ENCODE measurements at places on chromosomes 7 and 10.

DNA sequence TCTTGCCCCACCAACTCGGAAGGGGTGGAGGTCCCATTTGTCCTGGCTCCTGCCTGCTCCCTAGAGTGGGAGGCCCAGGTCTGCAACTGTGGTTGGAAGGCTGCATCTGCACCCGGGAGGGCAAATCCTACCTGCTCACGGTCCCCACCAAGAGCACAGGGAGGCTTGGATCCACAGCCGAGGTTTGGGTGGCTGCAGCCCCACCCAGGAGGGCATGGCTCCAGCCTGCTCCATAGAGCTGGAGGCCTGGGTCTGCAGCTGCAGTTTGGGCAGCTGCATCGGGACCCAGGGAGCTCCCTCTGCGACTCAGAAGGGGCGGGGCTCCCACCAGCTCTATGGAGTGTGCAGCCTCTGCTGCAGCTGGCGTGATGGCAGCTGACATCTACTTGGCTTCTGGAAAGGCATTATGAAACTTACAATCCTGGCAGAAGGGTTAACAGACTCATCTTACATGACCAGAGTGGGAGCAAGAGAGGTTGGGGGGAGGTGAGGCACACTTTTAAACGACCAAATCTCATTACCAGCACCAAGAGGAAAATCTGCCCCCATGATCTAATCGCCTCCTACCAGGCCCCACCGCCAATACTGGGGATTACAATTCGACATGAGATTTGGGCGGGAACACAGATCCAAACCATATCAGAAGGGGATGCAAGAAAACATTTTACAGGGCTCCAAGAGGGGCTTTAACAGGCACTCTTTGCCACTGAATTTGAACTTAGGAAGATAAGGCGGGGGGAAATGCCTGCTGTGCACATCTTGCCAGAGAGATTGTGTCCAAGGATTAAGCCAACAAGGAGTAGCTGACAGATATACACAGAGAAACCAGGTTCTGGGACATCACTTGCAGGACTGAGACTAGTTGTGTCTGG lies 8.2 kb upstream of the BLVRA start:
- no peak for DNase-seq

GRCh38 chr7:285731-286130 lies 4.2 kb upstream of the FOXL3 start:
- no peak for DNase-seq

- DNase-seq = no peak
Observed at GRCh38 chr10:48470115-48470892, 134.6 kb downstream of the ARHGAP22 start.

DNA sequence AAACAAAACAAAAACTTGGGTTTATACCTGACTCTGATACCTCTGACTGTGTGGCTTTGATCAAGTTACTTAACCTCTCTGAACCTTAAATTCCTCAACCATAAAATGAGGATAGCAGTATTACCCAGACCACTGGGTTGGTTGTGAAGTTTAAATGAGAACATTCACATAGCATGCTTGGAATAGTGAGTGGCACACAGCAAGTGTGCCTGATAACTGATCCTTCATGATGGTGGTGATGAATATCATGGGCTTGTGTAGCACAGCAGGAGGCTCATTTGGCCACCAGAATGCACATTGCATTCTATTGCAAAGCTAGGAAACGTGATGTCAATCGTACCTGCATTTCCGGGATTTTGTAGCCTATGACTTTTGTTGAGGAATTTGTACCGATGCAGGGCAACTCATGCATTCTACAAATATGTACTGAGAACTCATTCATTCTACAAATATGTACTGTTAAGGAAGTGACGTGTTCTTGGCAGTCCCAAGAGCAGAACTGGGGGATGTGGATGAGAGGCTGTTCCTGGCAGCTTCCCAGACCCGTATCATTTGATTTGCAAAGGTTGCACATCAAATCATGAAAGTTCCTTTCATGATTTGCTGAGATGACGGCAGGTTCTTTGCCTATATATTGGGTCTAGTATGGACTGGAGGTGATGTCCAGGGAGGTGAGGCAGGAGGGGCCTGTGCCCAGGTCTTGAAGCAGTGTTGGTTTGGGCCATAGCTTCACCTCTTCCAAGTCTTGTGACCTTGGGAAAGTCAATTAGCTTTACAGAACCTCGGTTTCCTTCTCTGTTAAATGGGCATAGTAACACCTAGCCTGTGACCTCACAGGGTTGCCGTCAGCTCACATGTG lies 94.6 kb upstream of the SMNDC1 start:
- no peak for DNase-seq

GRCh38 chr7:65931685-65932084 lies 50.3 kb downstream of the GUSB start:
- DNase-seq = no peak

- no peak for DNase-seq
Observed at GRCh38 chr10:100340948-100341847, 5.8 kb upstream of the SCD start.

- no peak for DNase-seq
Observed at GRCh38 chr7:47354071-47354470, 227.8 kb downstream of the TNS3 start.

DNA sequence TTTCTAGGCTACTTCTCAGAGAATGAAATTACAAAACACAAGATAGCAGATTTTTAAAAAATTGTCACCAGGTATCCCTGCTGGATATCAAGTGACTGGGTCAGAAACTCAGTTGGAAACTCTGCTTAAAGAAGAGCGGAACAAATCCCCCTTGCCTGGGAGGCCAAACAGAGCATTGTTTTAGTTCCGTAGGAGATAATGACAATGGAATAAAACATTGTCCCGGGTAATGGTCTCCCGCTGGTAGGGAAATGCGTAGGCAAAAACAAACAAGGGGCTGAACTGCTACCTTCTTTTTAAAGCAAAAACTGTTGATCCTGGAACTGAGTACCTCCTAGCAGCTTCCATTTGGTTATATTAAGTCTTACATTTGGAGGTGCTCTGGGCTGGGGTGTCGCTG lies 21.3 kb upstream of the VAX1 start:
- DNase-seq = no peak
